ENCODE measurements at places on chromosomes 2 and 18. TPM values are rescaled to one million over a fixed set of nuclear protein-coding genes. Genes with fewer than 3 reads are reported as not detected.

DNA sequence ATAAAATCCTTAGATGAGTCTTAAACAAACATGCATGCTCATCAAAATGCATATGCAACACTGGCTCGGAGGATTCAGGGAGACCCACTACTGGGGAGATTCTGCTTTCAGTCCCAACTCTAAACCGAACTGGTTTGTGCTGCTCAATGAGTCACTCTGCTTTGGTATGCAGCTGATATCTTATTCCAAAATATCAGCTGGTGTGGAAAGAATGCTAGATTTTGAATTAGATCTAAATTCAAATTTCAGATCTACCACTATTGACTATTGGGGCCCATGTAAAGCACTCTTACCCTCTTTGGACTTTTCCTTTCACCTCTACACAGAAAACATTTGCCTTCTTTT, 39.2 kb upstream of the TTN start:
- DNase-seq = no peak

Gene DHX57
- total RNA-seq = 19.7 TPM

- no peak for DNase-seq
Measured at GRCh38 chr18:79733135-79733701, 53.6 kb downstream of the CTDP1 start.

DNA sequence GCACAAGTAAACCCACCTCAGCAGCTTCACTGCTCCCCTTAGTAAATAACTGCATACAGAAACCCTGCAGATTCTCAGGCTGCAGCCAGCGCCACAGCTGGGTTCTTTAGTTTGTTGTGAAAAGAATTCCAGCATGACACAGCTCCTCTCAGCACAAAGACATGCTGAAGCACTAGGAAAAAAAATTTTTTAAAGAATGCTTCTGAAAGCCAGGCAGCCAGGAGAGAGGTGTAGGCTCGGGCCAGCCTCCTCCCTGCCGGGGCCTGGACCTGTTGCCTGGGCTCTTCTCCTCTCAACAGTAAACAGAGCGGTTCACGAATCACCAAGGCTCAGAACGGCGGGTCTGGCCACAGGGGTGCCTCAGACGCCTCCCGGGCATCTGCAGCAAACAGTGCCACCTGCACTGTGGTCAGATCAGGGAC, 95.7 kb upstream of the POU3F3 start:
- no peak for DNase-seq

GRCh38 chr2:25672494-25673299, 680 bp downstream of the DTNB start:
- peak; percentile 18 for DNase-seq

- DNase-seq = no peak
Measured at GRCh38 chr2:129911363-129912065, 68.0 kb upstream of the RAB6C start.

Gene CNGA3
- total RNA-seq = not detected

DNA sequence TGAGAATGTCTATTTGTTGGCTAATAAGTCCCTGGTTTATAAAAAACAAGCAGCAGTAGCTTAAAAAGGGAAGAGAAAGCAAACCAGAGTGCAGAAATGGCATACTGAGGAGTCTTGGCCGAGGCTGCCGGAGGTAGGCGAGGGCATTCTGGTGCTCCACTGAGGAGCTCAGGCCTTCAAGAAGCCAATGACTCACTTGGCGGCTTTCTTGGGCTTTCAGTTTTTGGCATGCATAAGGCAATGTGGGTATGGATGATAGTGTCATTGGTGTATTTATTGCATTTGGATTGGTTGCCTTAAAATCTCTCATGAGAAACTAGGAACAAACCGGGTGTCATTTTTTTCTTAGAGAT, 119.6 kb upstream of the ARL5A start:
- DNase-seq = peak; percentile 14

Gene SH3RF3
- total RNA-seq = 3.6 TPM

GRCh38 chr2:112185131-112185530, 46.9 kb downstream of the FBLN7 start:
- DNase-seq = no peak

Gene PROKR1
- total RNA-seq = not detected

Gene DYTN
- not detected for total RNA-seq

Gene ACOXL
- not detected for total RNA-seq

Gene CRIM1
- 406 TPM for total RNA-seq

Gene ABCG8
- not detected for total RNA-seq

DNA sequence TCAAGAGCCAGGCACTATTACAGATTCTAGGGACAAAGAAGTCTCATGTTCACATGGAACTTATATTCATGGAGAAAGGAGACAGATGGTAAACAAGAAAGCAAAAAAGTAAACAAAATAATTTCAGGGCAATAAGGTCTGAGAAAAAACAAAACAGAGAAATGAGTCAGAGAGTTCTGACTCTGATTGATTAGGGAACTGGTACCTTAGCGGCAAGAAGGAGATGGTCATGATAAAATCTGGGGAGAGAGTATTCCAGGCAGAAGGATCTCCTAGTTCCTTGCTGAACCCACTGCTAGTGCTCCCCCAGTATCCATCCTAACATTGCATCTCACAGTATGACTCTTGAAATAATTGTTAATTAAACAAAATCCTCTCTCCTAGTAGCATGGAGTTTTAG, 161.8 kb upstream of the KLF7 start:
- DNase-seq = no peak

GRCh38 chr2:33746208-33746800, 147.2 kb upstream of the FAM98A start:
- DNase-seq = no peak

Gene RTP5
- total RNA-seq = not detected

- DNase-seq = peak; percentile 19
Measured at GRCh38 chr2:223641082-223641481, 38.9 kb upstream of the SCG2 start.

DNA sequence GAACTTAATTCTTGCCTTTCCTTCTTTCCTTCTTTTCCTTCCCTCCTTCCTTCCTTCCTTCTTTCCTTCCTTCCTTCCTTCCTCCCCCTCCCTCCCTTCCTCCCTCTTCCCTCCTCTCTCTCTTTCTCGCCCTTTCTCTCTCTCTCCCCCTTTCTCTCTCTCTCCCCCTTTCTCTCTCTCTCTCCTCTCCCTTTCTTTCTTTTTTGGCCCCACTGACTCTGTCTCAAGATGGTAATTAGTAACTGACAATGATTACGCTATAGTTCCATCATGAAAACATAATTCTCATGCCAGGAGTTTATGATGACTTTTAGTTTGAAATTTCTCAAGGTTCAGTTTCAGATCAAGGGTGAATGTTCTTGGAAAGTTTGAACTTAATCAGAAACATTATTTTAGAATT, 14.8 kb upstream of the CTLA4 start:
- no peak for DNase-seq

DNA sequence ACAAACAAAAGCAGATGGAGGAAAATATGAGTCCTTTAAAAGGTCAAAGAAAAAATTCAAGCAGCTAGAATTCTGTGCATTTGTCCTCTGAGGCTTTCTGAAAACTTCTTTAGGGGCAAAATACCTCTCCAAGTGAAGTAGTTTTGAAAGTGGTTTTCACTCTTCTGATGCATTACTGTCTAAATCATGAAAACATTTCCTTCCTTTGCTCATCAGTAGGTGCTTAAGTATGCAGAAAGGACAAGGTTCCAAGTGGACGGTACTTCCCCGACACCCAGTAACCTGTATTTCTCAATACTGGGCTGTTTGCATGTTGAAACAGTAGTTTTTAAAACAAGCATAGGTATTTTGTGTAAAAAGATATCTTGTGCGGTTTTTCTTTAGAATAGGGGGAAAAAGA, 189.1 kb upstream of the ERBB4 start:
- DNase-seq = no peak

Gene RBM44
- 0.45 TPM for total RNA-seq

DNA sequence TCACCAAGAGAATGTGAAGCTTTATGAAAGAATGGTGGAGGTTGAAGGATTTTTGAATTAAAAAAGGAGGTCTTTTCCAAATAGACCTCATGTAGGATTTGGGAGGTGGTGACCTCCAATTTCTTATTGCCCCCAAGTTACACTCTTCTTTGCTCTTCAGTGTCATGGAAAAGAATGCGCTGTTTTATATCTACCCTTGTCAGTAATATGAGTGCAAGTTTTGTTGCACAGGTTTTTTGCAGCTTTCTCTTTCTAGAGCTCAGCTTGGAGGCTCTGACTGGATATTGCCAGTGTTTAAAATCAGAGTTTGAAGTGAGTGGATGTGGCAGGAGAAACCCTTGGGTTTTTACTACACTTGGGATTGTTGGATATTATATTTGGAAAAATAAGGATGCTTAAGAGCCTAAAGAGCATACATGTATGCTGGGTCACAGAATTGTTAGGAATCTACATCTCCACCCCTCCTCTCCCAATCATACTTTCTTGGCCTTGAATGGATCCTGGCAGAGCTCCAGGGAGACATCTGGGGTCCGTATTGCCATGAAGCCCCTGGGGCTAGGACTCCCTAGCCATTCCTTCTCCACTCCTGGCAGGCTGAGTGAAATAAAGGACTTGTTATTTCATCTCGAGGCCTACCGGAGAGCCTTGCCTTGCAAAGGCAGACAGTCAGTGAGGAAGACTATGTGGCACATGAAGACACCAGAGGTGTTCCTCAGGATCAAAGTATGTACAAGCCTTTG, 43.8 kb downstream of the APOB start:
- no peak for DNase-seq

GRCh38 chr2:46117379-46117778, 179.8 kb upstream of the EPAS1 start:
- peak; percentile 94 for DNase-seq

Gene SLC38A11
- total RNA-seq = not detected

- no peak for DNase-seq
Measured at GRCh38 chr2:143807192-143807591, 678.0 kb downstream of the ARHGAP15 start.

DNA sequence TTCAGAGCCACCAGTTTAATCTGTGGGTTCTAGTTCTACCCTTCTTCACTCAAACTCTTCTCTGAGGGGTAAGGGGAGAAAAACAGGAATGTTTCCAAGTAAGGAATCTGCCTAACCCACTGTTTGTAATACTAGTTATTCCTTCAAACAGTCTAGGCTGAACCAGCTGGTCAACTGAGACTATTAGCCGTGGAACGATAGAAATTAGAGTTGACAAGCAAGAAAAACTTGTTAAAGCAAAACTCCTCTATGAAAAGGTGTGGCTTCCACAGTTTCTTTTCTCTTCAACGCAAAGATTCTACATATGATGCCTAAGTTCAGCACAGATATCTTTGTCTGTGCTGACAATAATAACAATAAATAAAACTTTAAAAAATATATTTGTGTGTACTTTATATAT, 11.5 kb downstream of the PAIP2B start:
- DNase-seq = no peak

DNA sequence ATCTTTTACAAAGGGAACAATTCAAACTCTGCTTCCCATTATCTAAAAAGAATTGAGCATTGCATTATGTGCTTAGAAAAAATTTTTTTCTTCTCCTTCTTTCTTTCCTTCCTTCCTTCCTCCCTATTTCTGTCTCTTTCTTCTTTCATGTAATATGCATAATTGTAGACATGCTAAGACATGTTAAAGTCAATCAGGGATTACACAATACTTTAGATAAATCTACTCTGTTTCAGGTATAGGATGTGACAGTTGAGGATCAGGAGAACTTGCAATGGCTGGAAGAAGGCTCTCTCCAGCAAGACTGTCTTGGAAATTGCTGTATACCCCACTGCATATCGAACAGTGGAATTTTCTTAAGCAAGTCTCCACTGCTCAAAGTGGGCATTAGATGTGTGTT, 9.0 kb upstream of the SPAG16 start:
- DNase-seq = no peak

GRCh38 chr18:69947361-69948133, at the start of gene CD226:
CD226 (minus strand) TSS chr18:69947873; CDS start chr18:69947406, 467 bp downstream.
- DNase-seq = no peak

Gene CRYGC
- not detected for total RNA-seq
